ENCODE measurements at places on chromosomes 2 and 18. TPM values are rescaled to one million over a fixed set of nuclear protein-coding genes. Genes with fewer than 3 reads are reported as not detected.

GRCh38 chr2:9050122-9050809 lies 46.8 kb upstream of the MBOAT2 start:
- no peak for DNase-seq
- no peaks in the 10 kb centered on the region for H3K27me3 ChIP-seq
- no peak overlapping the region for H3K27ac ChIP-seq
- no peak overlapping the region for H3K4me3 ChIP-seq

GRCh38 chr2:12818416-12819102 lies 101.8 kb downstream of the TRIB2 start:
- peaks cover 18% of the 10 kb centered on the region for H3K4me1 ChIP-seq
- no peaks in the 10 kb centered on the region for H3K36me3 ChIP-seq
- no peak for DNase-seq
- H3K27me3 ChIP-seq = no peaks in the 10 kb centered on the region
- H3K4me3 ChIP-seq = no peak overlapping the region

DNA sequence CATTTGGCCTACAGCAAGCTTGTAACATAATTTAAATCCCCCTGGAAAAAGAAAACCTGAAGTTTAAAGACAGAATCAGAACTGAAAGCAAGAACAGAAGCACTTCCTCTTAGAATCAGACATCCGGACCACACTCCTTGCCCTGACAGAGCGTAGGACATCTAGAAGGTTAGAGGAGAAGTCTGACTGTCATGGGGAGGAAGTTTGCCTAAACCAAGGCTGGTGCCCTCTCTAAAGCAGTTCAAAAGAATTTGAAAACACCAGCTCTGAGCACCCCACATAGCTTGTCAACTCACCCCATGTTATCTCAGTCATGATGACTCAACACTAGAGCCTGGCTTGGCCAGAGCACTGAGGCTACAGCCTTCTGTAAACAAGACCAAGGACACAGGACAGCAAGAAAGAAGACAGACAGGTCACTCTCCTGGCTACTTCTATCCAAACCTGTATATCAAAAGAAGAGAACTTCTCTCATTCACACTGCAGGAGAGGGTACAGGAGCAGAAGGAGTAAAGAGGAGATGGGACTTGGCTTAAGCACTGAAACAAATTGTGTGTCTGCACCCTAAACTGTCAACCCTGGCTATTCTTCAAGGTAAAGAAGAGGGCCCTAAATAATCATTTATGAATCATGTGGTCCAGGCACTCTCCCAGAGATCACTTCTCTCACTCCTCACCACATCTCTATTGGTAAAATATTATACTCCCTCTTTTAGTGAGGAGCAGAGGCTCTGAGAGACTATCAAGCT lies 198.6 kb downstream of the MEMO1 start:
- no peak overlapping the region for H3K4me3 ChIP-seq
- H3K27me3 ChIP-seq = no peaks in the 10 kb centered on the region
- H3K27ac ChIP-seq = no peak overlapping the region
- H3K4me1 ChIP-seq = no peaks in the 10 kb centered on the region
- no peaks in the 10 kb centered on the region for H3K36me3 ChIP-seq
- DNase-seq = peak; percentile 2

DNA sequence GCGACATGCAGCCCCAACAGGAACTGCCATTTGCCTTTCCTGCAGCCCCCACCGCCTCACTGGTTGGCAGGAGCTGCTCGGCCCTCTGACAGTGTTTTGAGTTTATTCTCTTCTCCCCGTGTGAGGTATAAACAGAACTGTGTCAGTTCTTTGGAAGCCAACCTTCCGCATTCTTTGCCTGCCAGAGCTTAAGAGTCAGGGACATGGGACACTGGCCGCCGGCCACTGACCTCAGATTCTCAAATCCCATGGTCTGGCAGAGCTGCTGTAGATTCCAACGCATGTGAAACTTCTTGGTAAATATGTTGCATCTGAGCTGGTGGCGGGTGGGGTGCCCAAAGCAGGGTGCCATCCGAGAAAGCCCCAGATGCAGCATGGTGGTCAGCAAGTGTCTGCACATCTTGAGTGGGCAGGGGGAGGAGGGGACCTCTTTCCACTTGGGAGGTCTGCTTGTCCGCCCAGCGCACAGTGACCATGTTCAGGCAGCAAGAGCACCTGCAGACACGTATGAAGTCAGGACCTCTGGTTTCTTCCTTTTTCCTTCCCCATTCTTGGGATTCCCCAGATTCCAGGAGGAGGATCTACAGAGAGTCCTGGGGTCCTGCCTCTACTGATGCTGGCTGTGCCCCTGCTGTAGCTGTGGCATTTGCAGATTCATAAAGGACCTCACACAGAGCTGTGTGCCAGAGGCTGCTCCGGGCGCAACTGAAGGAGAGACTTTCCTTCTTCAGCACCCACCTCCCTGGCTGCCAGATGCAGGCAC lies 23.8 kb downstream of the ASB18 start:
- H3K27me3 ChIP-seq = peaks cover 48% of the 10 kb centered on the region
- no peak for DNase-seq
- no peaks in the 10 kb centered on the region for H3K36me3 ChIP-seq
- H3K4me3 ChIP-seq = peak overlapping the region; percentile 24

DNA sequence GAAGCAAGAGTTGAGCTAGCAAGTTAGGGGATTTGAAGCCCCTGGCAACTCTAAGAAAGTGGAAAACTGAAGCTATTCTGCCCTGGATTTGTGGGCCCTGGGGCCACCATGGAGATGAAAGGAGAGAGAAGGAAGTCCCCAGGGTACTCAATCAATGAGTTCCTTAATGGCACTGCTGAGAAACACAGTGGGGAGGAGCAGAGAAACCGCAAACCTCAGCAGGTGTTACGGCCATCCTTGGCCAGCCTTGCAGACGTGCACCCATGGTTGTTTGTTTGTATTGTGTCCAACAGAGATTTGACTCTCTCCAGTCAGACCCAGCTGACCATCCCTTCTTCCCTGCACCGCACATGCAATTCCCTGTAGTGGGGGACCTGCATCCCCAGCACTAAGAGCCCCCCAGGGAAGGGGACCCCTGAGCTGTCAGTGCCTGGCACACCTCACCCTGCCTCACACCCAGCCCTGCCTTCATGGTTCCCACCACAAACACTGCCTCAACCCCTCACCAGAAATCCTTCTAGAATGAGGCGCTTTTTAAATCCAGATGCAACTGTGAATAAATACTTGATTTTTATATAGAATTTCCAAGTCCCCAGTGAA lies 255.3 kb downstream of the SH3BP4 start:
- no peak overlapping the region for H3K27ac ChIP-seq
- no peaks in the 10 kb centered on the region for H3K27me3 ChIP-seq
- H3K4me1 ChIP-seq = no peaks in the 10 kb centered on the region
- H3K4me3 ChIP-seq = no peak overlapping the region
- no peak for DNase-seq

GRCh38 chr2:216015722-216016464 lies 2.5 kb upstream of the MREG start:
- peak; percentile 47 for DNase-seq
- H3K4me3 ChIP-seq = no peak overlapping the region
- no peaks in the 10 kb centered on the region for H3K4me1 ChIP-seq
- H3K36me3 ChIP-seq = no peaks in the 10 kb centered on the region
- no peaks in the 10 kb centered on the region for H3K27me3 ChIP-seq

DNA sequence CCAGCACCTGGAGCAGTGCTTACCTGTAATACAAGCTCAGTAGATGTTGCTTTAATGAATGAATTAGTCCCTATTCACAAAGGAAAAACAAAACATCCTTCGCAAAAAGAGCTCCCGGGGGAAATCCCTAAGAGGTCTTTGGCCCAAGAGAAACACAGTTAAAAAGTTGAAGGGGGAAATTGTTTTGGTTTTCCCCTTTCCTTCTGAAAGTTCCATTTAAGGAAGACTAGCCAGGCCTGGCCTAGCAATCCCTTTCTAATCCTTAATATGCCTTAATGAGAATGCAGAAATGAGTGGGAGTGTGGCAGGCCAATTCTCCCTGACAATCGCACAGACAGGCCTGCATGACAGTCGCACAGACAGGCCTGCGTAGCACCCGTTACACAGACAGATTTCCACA lies 33.5 kb upstream of the REL start:
- H3K4me3 ChIP-seq = no peak overlapping the region
- no peaks in the 10 kb centered on the region for H3K36me3 ChIP-seq
- no peak for DNase-seq
- no peak overlapping the region for H3K27ac ChIP-seq
- no peaks in the 10 kb centered on the region for H3K27me3 ChIP-seq

- H3K27me3 ChIP-seq = no peaks in the 10 kb centered on the region
- no peak overlapping the region for H3K4me3 ChIP-seq
- DNase-seq = peak; percentile 9
- H3K36me3 ChIP-seq = peaks cover 14% of the 10 kb centered on the region
- H3K27ac ChIP-seq = no peak overlapping the region
Observed at GRCh38 chr18:41973983-41974382, 18.9 kb downstream of the PIK3C3 start.

- H3K27ac ChIP-seq = no peak overlapping the region
- no peaks in the 10 kb centered on the region for H3K36me3 ChIP-seq
- no peak overlapping the region for H3K4me3 ChIP-seq
- no peaks in the 10 kb centered on the region for H3K27me3 ChIP-seq
- peaks cover 3% of the 10 kb centered on the region for H3K4me1 ChIP-seq
- DNase-seq = no peak
Observed at GRCh38 chr18:44678725-44679055, 2.0 kb upstream of the SETBP1 start.

DNA sequence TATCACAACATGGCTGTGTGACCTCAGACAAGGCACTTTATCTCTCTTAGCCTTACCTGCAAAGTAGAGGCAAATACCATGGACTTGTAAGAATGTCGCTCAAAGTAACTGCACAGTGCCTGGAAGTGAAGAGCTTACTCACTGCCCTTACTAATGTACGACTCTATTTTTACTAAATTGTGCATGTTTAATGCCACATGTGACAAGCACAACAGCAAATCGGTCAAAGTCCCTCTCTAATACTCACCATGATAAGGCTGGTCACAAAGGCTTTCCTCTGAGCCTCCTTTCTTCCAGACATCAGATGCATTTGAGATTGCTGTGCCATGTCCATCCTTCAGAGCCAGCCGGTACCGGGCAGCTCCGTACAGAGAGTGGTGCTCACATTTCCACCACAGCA lies 100.4 kb upstream of the CD302 start:
- no peaks in the 10 kb centered on the region for H3K36me3 ChIP-seq
- H3K4me1 ChIP-seq = no peaks in the 10 kb centered on the region
- DNase-seq = no peak
- no peak overlapping the region for H3K27ac ChIP-seq

DNA sequence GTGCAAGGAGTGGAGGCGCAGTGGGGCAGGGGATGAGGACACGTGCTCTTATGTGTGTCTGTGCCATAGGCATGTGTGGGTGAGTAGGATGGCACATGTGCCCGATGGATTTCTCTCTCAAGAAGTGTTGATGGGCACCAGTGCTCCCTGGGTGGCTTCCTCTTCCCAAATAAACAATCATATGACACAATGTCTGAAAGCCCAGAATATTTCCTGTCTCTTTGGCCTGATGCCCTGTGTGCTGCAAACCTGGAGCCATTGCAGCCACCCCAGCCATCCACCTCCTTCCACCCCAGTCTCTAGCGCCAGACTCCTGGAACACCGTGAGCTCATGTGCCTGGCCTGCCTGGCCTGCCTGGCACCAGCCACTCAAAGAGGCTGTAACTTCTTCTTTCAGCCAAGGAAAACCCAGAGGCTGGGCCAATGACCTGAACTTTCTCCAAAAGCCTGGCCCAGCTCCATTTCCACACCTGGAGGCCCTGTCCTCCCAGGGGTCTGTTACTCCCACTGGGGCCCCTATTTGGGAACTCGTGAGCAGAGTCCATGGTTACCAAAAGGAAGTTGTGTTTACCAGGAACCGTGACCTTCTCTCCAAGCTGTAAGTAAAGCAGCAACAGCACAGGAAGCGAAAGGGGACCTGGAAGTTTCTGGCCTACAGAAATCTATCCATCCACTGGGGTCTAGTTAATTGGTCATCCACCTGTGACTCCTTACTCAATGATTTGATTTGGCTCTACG lies 9.5 kb upstream of the ZBTB7C start:
- no peak overlapping the region for H3K27ac ChIP-seq
- H3K36me3 ChIP-seq = no peaks in the 10 kb centered on the region
- H3K27me3 ChIP-seq = no peaks in the 10 kb centered on the region
- no peak for DNase-seq
- no peak overlapping the region for H3K4me3 ChIP-seq
- H3K4me1 ChIP-seq = no peaks in the 10 kb centered on the region

GRCh38 chr2:75390169-75390568 lies 170.6 kb downstream of the EVA1A start:
- no peak overlapping the region for H3K27ac ChIP-seq
- H3K36me3 ChIP-seq = no peaks in the 10 kb centered on the region
- no peak for DNase-seq

- no peaks in the 10 kb centered on the region for H3K4me1 ChIP-seq
- no peak for DNase-seq
- H3K36me3 ChIP-seq = no peaks in the 10 kb centered on the region
- H3K27me3 ChIP-seq = no peaks in the 10 kb centered on the region
- no peak overlapping the region for H3K27ac ChIP-seq
Observed at GRCh38 chr2:214550786-214551185, 139.9 kb downstream of the VWC2L start.

- peak; percentile 95 for DNase-seq
- H3K27me3 ChIP-seq = peaks cover 3% of the 10 kb centered on the region
- peak overlapping the region; percentile 8 for H3K4me3 ChIP-seq
Observed at GRCh38 chr2:120737340-120738101, 1.9 kb downstream of the GLI2 start.

GRCh38 chr2:77725045-77725444 lies 202.9 kb upstream of the LRRTM4 start:
- H3K27ac ChIP-seq = no peak overlapping the region
- no peaks in the 10 kb centered on the region for H3K27me3 ChIP-seq
- no peak overlapping the region for H3K4me3 ChIP-seq
- no peaks in the 10 kb centered on the region for H3K4me1 ChIP-seq
- DNase-seq = no peak

- DNase-seq = no peak
- H3K36me3 ChIP-seq = no peaks in the 10 kb centered on the region
- no peak overlapping the region for H3K27ac ChIP-seq
- no peaks in the 10 kb centered on the region for H3K27me3 ChIP-seq
Observed at GRCh38 chr2:134555411-134555810, 163.4 kb downstream of the TMEM163 start.

DNA sequence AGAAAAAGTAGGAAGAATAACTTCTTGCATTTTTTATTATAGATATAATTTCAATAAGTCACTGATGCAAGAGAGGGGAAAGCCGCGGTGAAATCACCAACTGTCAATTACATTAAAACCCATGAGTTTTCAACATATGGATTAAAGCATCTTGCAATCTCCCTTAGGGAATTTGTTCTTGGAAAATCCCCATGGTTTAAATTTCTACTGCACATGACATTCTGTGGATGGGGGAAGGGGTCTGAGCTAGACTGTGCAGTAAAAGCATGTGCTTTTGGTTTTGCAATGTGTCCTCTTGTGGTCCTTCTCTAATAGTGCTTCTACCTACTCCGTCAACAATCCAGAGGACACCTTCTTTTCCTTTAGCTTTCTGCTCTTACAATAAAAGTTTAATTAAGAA lies 894.0 kb downstream of the DCDC2C start:
- H3K4me1 ChIP-seq = no peaks in the 10 kb centered on the region
- H3K27me3 ChIP-seq = no peaks in the 10 kb centered on the region
- H3K36me3 ChIP-seq = no peaks in the 10 kb centered on the region
- DNase-seq = no peak
- no peak overlapping the region for H3K4me3 ChIP-seq

GRCh38 chr2:233002829-233003657 lies 10.0 kb downstream of the NGEF start:
- no peak for DNase-seq
- no peak overlapping the region for H3K4me3 ChIP-seq
- H3K4me1 ChIP-seq = no peaks in the 10 kb centered on the region
- no peaks in the 10 kb centered on the region for H3K36me3 ChIP-seq

Gene DNAH7
- 20.0 TPM for total RNA-seq

Gene HOXD9
- total RNA-seq = 0.80 TPM

Gene TMEM200C
- total RNA-seq = 0.57 TPM

Gene ADAM23
- total RNA-seq = 1.7 TPM

Gene EVX2
- not detected for total RNA-seq

Gene L3MBTL4
- total RNA-seq = 16.3 TPM

Gene PAX3
- not detected for total RNA-seq

Gene C2orf81
- total RNA-seq = 3.4 TPM

Gene CRYGC
- not detected for total RNA-seq

Measured in lung (tissue), 17 donors.